ENCODE measurements at places on chromosomes 7 and 10. TPM values are rescaled to one million over a fixed set of nuclear protein-coding genes. Genes with fewer than 3 reads are reported as not detected.

DNA sequence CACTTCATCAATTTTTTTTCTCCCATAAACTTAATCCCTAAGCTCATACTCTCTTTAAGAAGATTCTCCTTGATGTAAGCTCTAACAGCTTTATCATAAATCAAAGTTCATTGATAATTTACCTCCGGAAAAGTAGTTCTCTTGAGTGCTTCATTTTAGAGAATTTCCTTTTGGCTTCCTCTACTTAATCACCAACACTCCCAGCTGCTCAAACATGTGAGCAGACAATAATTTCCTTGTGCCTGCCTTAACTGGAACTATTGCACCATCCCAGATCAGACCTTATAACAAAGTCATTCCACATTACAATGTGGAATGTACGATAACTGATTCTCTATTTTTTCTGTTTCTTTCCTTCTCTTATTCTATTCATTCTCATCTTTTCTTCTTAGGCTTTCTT is 5.9 kb downstream of the FEZF1 start:
- DNase-seq, result no peak

GRCh38 chr7:77664715-77665114 is 31.5 kb upstream of the RSBN1L start:
- DNase-seq, result no peak

DNA sequence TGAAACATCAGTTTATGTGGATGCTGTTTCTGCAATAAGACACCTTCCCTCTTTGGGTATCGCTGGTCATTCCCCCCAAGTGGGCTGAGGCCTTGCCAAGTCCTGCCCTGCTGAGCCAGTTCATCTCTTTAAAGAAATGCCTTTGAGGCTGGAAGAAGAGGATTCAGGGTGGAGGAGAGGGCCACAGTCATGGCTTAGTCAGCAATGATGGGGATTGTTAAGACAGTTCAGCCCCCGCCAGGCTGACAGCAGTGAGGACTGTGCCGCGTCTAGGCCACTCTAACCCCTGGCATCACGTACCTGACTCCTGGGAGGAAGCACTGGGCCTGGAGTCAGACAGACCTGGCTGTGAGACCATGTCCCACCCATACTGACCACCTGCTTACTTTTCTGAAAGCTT is 48.3 kb downstream of the PNLIPRP2 start:
- no peak for DNase-seq

GRCh38 chr7:69232445-69233376 is 365.6 kb upstream of the AUTS2 start:
- DNase-seq, result no peak

DNA sequence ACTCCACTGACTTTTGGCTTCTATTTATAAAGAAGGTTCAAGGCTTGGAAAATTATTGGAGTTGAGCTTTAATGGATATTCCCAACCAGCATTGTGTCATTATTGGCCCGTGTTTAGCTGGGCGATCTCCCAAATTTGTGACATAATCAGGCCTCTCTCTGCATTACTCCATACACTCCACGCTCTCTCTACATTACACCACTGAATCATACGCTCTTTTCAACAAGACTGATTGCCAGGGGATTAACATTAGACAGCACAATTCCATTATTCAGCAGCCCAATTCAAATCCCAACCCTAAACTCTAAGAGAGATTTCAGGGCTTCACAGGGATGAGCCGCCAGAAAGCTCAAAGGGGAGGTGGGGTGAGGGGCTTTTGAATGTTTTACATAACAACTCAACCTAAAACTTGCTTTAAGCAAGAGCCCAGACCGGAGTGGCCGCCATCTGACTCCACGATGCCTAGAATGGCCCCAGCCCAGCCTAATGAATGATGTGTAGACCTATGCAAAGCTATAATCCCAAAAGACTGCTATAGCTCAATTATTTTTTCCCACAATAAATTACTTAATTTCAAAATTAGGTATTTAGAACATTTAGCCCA is 61.8 kb downstream of the FGFR2 start:
- peak; percentile 94 for DNase-seq

GRCh38 chr7:24877790-24878311 is 102.1 kb downstream of the OSBPL3 start:
- DNase-seq, result peak; percentile 86

GRCh38 chr10:2351566-2351965 is 614.2 kb upstream of the ADARB2 start:
- no peak for DNase-seq

- no peak for DNase-seq
Measured at GRCh38 chr7:45446195-45446944, 127.8 kb upstream of the ADCY1 start.

DNA sequence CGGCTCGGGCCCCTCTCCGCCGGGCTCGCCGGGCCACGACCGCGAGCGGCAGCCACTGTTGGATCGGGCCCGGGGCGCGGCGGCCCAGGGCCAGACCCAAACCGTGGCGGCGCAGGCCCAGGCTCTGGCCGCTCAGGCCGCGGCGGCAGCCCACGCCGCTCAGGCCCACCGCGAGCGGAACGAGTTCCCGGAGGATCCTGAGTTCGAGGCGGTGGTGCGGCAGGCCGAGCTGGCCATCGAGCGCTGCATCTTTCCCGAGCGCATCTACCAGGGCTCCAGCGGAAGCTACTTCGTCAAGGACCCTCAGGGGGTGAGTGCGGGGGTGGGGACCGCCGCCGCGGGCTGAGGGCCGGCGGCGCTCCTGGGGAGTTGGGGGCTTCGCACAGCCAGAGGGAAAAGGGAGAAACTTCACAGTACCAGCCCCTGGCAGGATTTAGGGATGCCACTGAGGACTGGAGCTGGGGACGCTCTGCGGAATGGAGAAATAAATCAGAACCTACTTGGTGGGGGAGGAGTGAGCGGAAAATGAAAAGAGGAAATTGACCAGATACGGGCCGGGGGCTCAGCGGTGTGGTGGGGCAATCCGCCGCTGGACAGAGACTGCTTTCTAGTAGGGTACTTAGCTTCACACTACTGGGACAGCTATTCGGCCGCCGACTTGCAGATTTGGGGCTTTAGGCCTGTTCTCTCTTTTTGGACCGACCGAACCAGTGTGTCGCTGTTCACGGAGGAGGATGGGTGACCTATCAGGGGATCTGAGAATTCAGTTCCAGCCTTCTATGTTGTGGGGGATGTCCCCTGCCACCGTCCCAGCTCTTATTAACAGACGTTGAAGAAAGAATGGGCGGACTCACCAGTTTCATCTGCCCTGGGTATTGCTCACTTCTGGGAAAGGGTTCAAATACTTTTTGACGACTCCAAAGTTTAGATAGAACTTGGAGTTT is 669 bp downstream of the PI4K2A start:
- peak; percentile 53 for DNase-seq

DNA sequence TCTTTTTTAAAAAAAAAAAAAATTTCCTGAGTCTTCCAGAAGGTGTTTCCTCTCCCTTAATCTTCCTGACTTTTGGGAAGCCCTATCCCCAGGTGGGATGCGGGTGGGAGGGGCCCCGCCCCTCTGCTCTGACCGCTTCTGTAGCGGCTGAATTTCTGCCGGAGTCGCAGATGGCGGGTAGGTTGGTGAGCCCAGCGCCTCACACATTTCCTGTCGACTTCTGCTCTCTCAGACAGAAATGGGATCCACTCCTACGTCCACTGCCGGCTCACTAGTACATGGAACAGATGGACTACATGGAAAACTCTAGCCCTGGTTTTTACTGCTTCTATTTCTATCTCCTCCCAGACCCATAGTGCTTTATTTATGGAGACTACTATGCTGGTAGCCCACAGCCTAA is 90.9 kb downstream of the NEUROD6 start:
- DNase-seq, result no peak

DNA sequence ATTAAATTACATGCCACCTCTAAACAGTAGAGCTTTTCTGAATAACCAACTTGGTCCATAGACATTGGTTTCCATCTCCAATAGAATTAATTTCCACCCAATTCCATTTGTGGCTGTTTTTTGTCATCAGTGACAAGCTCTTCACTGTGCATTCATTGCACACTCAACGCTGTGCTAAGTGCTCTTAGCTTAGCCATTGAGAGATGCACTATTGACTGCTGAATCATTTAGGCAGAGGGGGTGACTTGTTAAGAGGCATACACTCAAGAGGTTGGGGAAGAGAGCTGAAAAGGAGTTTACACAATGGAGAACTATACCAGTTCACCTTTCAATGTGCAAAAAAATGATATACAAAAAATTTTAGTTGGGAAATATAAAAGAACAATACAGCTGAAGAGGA is 31.9 kb upstream of the CBLL1 start:
- no peak for DNase-seq

DNA sequence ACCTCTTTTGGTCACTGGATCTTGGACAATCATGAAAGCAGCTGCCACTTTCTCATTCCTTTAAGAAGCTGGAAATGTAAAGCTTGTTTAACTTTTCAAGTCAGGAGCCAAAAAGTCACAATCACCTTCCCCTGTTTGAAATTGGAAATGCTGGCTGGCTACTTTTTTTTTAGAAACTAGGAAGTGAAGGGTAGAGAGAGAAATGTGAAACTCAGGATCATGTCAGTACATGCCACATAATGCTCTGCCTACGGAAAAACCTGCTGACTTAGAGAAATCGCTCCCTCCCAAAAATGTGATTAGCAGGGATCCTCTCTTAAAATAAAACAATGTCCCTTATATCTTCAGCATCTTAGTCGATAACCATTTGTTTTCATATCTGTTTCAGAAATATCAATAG is 188.4 kb upstream of the C7orf33 start:
- DNase-seq, result peak; percentile 43

DNA sequence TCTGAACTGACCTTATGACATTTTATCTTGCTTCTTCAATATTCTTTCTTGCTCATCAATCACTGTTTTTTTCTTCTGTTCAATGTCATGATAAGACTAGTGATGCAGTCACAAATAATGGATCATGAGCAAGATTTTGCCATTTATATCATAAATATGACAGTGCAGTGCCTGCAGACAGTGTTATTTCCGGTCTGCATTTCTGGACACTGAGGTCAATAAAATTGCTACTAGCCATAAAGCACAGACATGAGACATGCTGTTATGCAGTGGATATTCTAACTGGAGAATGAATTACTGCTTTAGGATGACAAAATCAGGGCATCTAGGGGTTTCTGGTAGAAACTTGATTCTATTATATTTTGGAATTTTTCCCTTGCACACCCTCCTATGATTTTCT is 1509.7 kb upstream of the LRRTM3 start:
- DNase-seq, result no peak

DNA sequence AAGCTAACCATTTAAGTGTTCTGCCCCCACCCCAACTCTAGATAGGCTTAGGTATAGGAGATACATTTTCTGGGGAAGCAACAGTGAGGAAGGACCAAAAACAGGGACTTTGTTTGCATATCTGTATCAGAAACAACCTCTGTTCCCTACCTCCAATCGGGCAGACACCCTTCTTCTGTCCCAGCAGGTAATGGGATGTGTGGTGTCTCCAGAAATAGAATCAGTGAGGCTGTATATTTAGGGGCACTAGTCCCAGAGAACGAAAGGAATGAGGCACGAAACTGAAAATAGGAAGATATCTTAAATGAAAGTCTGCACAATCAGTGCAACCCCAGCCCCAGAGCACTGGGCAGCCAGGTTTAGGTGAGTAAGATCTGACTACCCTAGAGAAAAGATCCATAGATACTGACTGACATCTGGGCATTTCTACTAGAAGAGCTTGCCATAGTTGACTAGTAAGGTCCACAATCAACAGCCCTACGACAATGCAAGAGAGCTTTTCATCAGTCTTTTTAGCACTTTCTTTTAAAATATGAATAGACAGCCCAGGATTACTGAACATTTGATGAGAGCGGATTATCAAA is 28.1 kb downstream of the PLEKHA1 start:
- no peak for DNase-seq

DNA sequence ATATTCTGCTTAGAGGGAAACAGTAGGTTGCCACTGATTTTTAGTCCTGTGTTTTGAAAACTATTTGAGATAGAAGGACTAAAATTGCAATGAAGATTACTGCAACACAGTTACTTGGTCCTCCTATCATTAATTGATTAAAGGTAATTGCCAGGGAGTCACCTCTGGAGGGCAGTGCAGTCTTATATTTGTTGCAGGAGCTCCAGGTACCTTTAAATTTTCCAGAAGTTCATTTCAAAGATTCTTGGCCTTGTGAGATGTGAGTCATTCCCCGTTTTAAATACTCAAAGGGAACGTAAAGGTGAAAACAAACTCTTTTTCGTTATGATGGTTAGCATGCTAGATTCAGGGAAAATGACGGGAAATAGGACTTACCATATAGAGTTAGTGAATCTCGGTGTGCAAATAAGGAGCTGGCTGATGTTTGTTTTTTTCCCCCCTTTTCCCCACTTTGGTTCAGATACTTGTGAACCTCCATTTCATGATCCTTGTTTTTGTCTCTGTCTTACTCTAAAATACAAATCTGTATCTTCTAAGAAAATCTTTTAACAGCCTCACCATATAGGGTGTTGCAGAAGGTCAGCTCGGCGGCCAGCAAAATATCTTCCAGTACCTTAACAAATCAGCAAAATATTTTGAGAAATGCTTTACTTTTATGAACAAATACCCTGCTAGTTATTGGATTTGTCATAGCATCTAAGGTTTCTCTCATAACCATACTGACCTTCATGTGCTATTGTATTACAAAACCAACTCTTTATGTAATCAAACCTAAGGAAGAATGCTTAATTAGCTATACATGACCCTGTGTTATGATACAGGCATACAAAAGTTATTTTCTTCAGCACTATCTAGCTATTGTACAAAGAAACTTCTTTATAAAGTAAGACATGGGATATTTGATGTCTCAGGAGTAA is 143.0 kb upstream of the HDAC9 start:
- DNase-seq, result peak; percentile 39

DNA sequence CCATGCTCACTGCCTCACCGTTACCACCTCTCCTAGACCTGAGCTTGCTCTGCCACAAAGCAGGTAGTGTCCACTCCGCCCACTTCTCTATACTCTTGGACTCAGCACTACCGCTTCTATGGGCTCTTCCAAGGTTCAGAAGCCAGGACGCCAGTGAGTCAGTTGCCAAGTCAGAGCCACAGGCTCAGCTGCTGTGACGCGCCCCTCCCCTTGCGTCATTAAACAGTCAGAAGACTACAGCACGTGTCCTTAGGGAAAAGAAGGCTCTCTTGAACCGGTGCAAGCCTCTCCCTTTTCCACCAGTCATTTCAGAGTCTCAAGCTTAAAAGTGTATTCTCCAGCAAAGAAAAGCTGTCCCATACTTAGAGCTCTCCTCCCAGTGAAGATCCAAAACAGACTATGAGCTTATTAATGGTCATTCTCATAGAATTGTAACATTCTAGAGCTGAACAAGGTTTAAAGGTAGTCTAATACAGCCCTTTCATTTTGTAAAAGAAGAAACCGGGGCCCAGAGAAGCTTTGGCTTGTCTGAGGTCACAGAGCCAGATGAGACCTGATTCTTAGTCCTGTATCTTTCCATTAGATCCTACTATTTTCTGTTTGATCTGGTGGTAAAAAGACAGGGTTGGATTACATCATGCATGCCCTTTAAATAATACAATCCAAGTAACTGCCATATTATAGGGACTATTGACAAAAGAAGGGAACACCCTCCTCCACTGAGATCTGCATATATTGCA is 40.9 kb upstream of the MET start:
- DNase-seq, result no peak

The CYP3A4 gene
- total RNA-seq, result not detected

The PPP1R17 gene
- not detected for total RNA-seq

The FAM237B gene
- not detected for total RNA-seq

The TMEM243 gene
- total RNA-seq, result 90.5 TPM

The VPS26A gene
- 43.7 TPM for total RNA-seq

The C10orf71 gene
- total RNA-seq, result not detected

The OR2A12 gene
- total RNA-seq, result 0.06 TPM
